Fibroblast of the aortic adventitia (primary cell): ENCODE measurements at places on chromosomes 7 and 10. TPM values are rescaled to one million over a fixed set of nuclear protein-coding genes. Genes with fewer than 3 reads are reported as not detected.

The LBX1 gene
- total RNA-seq: 0.08 TPM in 1 of 2 replicates, not detected in the other

The WNT2 gene
- 1.8 and 9.9 TPM in 2 replicates for total RNA-seq

The DCLRE1C gene
- total RNA-seq: 8.9 and 17.7 TPM in 2 replicates

The UNCX gene
- not detected in 2 replicates for total RNA-seq

The TCERG1L gene
- not detected in 2 replicates for total RNA-seq

The LRIT1 gene
- not detected in 2 replicates for total RNA-seq

The GPR146 gene
- total RNA-seq: 1.2 and 1.6 TPM in 2 replicates

The PTPN20 gene
- total RNA-seq: 0.27 TPM in 1 of 2 replicates, not detected in the other

The AFAP1L2 gene
- total RNA-seq: 0.18 TPM in 1 of 2 replicates, not detected in the other

The CCDC126 gene
- 3.9 and 8.5 TPM in 2 replicates for total RNA-seq

The GPR26 gene
- total RNA-seq: under 0.01 TPM in 1 of 2 replicates, not detected in the other
